ENCODE measurements at places on chromosomes 2 and 18.

DNA sequence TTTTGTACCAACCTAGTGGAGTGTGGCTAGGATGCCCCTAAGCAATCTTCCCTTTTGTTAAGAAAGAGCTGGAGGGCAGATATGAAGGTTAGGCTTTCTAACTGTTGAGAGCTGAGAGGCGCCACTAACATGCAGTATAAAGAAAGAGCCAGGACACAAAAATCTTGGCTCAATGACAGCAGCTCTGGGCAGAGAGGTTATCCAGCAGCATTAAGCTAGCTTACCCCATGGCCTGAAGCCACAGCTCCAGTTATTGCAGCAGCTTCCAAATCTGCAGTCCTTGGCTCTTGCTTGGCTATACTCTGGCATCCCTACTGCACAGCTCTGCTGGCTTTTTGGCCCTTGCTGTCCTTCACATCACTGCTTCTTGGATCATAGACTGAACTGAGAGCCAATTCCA is 213.4 kb downstream of the GPD2 start:
- no peak for DNase-seq

DNA sequence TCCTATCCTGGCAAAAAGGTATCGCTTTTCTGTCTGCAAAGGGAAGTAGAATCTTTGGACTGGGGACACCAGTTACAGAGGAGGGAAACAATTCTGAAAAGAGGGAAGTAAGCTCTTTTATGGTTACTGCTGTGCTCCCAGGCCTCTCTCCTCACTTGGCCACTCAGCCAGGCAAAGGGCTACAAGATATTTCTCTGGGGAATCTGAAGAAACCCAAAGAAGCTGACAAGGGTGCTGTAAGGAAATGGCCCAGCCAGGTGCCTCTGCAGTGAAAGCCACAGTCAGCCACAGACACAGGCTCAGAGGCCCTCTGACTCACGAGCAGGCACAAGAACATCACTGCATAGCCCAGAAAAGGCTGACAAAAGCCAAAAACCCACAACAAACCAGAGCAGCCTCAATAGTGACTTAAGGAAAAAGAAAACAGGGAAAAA is 5.8 kb downstream of the HDLBP start:
- DNase-seq, result peak; percentile 79

DNA sequence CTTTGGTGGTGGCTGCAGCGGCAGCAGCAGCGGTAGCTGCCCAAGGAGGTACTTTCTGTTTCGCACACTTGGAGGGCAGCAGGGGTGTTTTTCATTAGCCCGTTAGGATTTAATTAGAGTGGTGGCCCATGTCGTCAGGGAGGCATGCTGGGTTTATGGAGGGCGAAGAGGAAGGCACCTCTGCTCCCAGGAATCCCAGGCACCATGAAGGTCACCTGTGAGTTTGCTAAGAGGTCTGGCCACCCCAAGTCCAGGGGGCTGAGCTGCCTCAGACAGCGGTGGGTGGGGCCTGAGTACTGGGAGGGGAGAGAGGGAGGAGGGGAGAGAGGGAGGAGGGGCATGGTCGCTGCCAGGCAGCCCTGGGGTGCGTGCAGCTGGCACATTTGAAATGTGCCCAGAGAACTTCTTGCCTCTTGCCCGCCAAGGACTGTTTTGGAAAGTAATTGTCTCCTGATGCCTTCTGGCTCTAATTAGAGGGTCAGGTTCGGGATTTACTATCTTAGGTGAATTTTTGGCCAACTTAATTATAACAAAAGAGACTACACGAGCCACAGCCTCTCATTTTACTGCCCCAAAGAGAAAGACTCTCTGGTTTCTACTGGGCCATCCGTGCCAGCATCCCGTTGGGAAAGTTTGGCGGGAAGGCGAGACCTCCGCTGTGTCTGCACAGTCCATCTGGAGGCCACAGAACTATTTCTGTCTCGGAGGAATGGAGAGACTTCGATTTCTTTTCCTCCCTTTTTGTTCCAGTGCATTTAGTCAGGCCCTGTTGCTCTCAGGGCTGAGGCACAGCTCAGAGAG is 62.0 kb downstream of the GLI2 start:
- DNase-seq, result no peak

GRCh38 chr2:1321321-1321720 is 91.9 kb upstream of the TPO start:
- no peak for DNase-seq

- peak; percentile 78 for DNase-seq
These were observed 103.4 kb downstream of the SEPTIN10 start for GRCh38 chr2:109510136-109511028.

DNA sequence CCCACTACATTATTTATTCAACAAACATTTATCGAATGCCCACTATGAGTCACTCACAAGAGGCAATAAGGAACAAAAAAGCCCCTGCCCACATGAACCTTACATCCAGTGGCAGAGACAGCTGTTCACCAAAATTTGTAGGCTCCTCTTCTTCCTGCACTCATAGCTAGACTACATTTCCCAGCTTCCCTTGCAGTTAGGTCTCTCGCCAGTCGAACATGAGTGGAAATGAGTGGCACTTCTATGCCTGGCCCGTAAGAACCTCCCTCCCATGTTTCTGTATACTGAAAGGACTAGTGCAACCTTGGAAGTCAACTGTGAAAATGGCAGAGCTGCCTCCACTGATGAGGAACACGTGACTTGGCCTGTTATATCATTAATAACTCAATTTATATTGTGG is 19.4 kb upstream of the NCOA1 start:
- DNase-seq, result no peak

GRCh38 chr2:149613704-149614103 is 26.1 kb upstream of the MMADHC start:
- DNase-seq, result no peak

DNA sequence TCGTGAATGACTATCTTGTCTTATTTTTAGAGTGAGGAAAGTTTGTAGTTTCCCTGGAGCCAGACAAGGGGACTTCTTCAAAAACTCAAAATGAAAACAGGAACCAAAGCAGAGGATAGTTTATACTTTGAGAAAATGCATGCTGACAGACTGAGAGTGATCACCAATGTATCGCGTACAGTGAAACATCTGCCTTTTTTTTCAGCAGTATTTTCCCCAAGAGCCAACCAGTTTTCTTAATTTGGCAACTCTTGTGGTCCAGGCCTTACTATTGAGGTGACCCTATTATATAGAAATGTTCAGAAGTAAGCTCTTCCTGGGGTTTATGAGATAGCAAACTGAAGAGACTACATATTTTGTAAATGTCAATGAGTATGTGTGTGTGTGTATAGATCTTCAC is 153.7 kb upstream of the VRK2 start:
- no peak for DNase-seq

DNA sequence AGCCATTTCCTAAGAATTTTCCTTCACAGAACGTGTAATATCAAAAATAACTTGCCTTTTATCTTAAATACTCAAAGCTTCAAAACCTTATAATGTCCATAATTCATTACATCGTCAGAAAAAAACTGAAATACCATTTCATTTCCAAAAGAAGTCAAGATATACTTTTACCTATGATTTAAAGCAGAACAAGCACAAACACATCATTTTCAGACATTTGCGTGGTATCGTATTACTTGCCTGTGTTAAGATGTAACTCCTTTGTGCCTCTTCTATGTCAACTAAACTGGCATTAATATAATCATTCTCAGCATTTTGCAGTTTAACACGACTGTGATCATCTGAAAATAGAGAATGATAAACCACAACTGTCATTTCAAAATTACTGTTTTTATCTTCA is 47.5 kb downstream of the PTPN2 start:
- no peak for DNase-seq

- DNase-seq, result no peak
These were observed 33.7 kb upstream of the LYPD6B start for GRCh38 chr2:149004836-149005235.

DNA sequence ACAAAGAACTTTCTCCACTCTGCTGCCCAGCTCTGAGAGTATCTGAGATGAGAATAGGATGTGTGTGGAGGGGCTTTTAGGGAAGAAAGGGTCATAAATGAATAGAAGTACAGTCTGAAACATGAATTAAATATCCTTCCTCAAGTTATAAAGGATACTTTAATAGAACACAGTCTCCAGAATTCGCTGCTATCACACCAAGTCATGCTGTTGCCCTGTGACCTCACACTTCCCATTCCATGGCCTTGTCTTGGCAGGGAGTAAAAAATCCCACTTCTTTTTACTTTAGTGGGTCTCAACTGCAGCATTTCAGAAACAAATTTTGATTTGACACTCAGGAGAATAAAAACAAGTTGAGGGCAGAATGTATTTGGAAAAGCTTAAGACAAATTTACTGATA is 3.8 kb upstream of the RPE start:
- DNase-seq, result no peak

DNA sequence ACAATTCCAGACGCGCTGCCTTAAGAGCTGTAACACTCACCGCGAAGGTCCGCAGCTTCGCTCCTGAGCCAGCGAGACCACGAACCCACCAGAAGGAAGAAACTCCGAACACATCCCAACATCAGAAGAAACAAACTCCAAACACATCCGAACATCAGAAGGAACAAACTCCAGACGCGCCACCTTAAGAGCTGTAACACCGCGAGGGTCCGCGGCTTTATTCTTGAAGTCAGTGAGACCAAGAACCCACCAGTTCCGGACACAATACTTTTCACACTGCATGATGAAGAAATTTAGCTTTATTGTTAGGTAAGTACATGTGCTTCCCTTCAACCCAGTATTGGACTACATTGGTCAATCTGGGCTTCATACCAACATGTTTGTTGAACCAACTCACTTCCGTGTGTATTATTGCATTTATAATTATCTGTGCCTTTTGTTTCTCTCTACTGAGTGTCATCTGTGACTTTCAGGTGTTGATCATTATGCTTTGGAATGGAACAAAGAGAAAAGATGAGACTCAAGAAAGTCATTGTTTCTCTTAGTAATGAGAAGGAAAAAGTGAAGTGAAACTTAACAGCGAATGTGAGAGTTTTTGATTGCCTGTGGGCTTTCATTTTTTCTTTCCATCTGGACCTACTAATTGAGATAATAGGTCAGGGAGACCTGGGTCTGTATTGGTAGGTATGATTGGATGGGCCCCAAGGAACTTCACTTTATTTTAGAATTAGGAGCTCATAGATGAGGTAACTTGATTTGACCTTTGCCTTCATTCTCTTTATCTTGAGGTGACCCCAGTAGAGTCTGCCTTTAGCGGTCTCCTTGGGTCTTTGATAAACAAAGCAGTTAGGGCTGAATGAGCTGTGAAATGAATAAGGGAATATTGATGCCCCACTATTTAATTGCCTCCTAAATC is 76.1 kb upstream of the CAVIN2 start:
- DNase-seq, result peak; percentile 26

DNA sequence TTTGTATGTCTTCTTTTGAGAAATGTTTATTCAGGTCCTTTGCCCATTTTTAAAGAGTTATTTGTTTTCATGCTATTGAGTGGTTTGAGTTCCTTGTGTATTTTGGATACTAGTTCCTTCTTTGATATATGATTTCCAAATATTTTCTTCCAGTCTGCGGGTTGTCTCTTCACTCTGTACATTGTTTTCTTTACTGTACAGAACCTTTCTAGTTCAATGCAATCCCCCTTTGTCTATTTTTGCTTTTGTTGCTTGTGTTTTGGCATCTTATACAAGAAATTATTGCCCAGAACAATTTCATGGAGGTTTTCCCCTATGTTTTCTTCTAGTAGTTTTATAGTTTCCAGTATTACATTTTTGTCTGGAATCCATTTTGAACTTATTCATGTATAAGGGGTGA is 62.5 kb upstream of the ACVR1C start:
- no peak for DNase-seq

- DNase-seq, result no peak
These were observed 1101.2 kb downstream of the TSN start for GRCh38 chr2:122856696-122857095.

GRCh38 chr2:217932803-217933616 is 69.8 kb downstream of the TNS1 start:
- no peak for DNase-seq

DNA sequence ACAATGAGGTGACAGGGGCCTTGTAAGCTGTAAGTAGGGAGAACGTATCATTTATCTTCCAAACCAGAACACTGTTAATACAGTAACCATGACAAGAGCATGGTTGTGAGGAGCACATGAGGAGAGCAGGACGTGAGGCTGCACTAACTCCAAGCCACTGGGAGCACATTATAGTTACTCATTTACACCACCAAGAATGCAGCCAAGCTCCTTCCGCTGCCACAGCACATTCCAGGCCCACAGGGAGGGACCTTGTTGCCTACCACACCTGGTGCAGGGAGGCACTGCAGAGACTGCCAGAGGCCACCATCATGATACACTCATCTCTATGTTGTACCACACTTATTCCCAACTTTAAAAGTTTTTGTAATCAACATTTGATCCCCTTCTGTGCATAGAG is 13.5 kb upstream of the SFXN5 start:
- DNase-seq, result no peak

DNA sequence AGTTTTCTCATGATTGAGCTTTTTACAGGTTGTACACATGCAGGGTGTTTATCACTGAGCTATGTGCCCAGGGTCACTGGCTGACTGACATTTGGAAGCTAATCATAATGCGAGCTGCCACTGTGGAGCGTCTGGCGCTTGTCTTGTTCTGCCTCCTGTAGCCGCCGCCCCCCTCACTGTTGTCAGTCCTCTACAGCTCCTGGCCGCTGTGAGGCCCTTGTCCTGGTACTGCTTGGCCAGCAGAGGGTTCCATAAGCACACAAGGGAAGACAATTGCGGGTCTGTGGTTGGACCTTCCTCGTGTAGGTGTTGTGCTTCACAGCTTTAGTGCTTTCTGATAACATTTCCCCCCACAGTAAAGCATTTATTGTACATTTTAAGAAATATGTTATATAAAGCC is 105.6 kb upstream of the LDLRAD4 start:
- DNase-seq, result no peak

GRCh38 chr2:122451040-122451439 is 695.6 kb downstream of the TSN start:
- peak; percentile 43 for DNase-seq

DNA sequence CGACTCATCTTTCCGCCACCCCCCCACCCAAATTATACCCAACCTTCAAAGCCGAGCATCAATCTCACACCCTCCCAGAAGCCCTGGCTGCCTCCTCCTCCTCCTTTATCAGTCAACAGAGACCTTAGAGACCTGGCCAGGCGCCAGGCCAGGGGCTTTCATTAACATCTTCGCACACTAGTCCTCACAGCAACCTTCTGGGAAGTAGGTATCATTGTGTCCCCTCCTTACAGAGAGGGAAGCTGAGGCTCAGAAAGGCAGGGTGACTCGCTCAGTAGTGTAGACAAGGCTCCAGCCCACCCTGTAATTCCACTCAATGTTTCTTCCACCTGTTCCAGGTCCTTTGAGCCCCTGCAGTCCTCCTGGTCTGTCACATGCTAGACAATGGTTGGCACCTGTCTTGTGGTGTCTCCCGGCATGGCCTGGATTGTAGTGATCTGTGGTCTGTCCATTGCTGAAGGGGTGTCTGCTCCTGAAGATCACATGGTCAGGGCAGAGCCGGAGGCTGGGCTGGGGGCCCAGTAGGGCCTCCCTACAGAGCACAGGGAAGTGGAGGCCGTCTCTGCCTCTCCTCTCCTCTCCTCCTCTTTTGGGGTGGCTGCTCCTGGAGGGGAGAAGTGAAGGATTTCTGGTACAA is 36.0 kb downstream of the KLHL29 start:
- DNase-seq, result no peak

Data from MM.1S (cell line).